Activated CD4-positive, alpha-beta T cell treated with anti-CD3 and anti-CD28 coated beads for 24 hours (primary cell): ENCODE measurements at places on chromosomes 7 and 10.
A peak's percentile ranks its signal among the peaks of the same experiment; 100 is the strongest.

- DNase-seq, result no peak
Observed at GRCh38 chr7:105878746-105879605, 2.6 kb upstream of the ATXN7L1 start.

DNA sequence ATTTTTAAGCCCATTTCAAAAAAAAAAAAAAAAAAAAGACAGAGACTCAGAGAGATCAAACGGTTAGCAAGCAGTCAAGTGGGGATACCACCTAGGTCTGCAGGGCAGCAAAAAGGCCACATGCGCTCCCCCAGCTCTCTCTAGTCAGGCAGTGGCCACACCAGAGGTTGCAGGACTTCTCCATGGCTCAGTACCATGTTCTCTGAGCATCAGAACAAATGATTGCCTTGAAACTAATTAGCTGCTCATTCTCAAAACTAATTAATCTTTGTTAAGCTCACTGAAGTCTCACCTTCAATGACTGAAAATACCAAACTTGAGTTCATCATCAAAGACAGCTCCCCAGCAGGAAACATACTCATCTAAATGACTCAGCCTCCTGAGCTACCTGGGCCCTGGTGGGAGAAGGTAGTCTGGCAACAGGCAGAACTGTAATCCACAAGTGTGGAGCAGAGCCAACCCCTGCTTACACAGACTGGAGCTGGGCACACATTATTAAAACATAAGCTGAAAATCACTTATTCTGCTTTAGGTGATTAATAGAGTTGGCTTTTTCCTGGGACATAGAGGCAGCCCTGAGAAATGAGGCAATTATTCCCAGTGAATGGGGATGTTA is 319.6 kb downstream of the GRID1 start:
- no peak for DNase-seq

DNA sequence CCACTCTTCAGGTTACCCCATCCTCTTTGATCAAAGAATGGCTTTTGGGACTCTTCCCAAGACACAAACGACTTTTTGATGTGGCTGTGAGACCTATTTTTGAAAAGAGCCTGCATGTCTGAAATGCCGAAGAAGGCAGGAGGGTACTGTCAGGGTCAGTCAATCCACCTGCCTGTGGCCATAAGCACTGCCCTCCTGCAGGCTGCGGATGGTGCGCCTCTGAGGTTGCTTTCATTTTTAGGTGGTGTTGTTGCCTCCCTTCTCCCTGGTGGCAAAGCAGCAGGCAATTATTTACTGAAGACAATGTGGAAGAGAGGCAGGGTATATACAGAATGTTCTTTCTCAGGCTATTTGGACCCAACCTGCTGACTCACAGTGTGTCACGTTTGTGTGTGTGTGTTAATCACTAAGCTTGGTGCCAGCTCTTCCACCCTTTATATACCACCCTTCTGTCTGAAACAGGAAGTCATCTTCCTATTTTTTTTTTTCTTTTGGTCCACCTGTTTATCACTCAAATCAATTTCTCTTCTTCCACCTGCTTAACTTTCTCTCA is 1421.2 kb upstream of the CELF2 start:
- no peak for DNase-seq

DNA sequence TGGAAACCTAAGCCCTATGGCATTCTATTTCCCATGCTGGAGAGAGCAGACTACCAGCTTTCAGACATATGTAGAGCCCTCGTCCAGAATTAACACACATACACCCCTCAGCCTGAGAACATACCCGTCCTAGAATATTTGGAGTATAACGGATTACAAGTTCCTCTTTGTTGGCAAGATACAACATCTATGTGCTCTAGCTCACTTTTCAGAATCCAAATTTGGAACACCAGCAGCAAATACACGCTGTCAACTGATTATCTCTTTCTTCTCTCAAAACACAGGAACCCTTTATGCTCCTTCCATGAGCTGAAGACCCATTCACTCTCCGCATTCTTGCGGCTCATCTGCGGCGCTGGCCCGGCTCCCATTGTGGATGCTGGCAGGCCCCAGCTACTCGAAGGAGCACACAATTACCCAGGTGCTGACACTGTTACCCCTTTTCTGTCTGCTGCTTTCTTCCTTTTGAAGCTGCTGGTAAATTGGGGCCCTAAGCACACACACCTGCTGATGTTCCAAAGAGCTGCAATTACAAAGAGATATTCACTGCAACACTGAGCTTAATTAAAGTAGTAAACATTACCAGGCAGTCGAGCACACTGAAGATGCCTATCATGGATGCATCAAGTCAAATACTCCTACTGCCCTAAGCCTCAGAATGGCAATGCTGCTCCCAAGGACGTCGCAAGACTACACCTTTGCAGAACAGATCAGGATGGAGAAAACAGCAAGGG is 70.0 kb downstream of the VOPP1 start:
- no peak for DNase-seq

DNA sequence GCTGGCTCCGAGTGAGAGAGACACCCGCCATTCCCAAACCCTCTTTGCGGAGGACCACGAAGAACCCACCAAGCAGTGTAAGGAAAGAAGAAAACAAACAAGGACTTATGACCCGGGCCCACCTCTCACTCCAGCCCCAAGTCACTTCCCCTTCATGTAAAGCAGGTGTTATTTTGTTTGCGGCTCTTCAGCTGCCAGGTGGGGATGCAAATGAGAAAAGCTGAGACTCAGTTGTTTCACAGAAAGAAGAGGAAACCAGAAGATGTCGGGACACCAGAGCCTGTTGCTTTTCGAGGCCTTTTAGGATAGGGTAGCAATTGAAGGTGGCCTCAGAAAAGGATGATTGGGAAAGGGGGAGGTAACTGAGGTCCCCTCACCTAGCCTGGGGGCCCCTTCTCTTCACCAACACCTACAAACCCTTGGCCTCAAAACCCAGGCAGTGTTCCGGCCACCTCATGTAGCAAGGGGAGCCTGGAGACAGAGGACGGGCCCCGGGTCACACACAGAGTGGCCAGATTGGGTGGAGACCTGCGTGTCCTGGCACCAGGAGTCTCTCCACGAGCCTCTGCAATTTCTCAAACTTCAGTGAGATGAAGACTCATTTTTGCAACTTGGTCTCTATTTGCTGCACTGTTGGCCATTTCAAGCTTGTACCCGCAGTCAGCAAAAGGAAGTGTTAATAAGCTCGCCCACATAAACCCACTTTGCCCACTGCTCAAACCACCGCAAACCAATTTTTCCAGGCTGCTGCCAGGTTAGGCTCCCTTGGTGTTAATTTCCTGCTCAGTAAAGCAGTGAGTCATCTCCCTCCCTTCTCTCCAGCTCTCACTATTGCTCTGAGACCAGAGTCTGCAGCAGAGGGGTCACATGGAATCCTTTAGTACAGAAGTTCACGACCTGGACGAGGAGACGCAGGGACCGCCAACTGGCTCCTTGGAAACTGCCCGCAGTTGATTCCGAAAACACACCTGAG is 45.5 kb downstream of the AOC1 start:
- DNase-seq, result peak; percentile 22

DNA sequence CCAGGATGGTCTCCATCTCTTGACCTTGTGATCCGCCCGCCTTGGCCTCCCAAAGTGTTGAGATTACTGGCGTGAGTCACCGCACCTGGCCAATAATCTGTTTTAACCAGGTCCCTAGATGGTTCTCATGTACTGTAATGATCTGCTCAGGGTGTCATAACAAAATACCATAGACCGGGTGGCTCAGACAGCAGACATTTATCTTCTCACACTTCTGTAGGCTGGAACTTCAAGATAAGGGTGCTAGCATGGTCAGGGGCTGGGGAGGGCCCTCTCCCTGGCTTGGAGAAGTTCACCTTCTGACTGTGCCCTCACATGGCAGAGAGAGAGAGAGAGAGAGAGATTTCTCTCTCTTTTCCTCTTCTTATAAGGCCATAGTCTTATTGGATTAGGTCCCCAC is 279.4 kb upstream of the LYZL1 start:
- no peak for DNase-seq

DNA sequence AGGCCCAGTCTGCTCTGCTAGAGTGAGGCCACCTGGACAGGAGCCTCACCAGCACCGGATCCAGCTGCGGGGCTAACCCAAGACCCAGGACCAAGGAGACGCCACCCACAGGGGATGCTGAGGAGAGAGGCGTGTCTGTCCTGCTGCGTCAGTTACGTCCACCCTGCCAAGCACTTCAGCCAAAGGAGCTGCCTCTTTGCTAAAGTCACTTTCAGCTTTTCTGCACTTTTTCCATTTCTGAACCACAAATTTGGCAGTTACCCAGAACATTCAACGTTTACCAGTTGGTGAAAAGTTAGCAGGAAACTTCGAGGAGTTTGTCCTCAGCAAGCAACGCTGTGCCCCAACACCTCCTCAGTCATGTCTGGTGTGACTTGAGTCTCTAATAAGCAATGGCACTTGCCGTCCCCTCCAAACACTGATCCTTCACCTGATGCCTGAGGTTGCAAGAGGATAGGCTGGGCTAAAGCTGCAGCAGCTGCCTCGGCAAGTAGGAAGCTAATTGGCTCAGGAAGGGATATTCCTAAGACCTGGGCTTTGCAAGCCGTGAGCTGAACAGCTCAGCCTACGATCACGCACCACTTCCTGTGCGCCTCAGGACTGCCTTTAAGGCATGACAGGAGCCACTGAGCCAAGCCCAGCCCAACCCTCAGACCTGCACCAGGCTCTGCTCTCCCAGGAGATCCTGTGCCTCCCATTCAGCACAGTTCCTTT is 40.1 kb downstream of the KCNH2 start:
- DNase-seq, result no peak

DNA sequence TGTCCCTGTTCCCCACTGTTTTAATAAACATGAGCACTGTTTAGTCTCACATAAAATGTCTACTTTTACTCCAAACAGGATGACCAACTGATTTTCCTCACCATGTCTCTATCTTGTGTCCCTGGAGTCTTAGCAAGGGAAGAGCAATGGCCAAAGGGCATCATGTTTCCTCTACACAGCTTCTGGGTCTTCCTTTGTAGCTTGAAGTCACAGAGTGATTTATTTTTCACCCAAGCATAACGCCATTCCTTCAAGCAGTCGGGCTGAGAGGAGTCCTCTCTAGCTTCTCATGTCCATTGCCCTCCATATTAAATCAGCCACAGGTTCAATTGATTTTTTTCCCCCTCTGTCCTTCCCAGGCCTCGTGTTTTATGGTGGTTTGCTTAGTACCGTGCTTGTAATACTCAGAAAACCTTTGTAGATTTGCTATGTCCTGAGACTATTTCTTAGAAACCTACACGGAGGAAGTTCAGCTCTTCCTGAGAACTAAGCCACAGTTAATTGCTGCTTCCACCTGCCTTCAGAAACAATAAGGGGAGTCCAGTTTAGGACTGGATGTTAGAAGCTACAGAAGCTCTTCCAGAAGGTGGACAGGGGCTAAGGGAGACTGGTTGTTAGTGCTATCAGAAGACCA is 178.8 kb downstream of the CREB5 start:
- no peak for DNase-seq

DNA sequence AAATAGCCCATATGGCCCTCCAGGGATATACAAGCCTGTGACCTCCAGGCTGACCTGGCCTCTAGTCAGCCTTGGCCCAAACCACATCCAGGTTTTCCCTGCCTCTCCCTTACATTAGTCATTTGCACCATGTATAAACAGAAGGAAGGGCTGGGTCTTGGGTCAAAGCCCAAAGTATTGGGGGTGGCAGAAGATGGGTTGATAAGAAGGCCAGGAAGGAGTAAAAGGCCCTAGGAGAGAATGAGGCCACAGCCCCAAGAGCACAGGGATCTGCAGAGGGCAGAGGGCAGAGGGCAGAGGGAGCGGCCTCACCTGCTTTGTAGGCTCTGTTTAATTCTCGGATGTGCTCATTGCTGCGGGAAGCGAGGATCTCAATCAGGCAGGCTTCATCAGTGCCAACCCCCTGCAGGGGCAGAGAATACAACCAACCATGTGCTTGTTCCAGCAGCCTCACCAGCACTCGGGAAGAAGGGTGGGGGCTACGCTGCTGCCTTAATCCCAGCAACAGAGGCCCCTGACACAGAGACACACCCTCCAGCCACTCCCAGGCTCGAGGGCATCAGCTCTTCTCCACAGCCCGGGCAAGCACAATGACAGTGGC is 31.3 kb downstream of the PLAC9 start:
- no peak for DNase-seq

DNA sequence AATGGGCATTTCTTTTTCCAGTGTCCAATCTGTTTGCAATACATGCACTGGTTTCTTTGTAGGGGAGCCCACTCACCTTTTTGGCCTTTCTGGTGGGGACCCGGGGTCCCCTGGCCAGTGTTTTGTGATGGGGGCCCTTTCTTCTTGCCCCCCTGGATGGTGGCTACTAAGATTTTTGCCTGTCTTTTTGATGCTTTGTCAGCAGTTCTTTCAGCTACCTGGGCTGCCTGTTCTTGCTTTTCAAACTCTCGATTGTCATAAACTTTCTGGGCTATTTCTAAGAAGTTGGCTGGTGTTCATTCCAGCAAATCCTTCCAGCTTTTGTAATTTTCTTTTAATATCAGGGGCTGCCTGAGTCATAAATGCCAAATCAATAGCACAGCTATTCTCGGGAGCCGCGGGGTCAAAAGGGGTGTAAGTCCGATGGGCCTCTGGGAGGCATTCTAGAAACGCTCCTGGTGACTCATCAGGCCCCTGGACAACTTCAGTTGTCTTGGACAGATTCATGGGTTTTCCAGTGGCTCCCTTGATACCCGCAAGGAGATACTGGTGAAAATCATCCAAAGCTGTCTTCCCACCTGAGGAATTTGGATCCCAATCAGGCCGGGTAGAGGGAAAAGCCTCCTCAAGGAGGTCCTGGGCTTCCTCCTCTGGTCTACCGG is 79.0 kb downstream of the PRR15 start:
- no peak for DNase-seq

DNA sequence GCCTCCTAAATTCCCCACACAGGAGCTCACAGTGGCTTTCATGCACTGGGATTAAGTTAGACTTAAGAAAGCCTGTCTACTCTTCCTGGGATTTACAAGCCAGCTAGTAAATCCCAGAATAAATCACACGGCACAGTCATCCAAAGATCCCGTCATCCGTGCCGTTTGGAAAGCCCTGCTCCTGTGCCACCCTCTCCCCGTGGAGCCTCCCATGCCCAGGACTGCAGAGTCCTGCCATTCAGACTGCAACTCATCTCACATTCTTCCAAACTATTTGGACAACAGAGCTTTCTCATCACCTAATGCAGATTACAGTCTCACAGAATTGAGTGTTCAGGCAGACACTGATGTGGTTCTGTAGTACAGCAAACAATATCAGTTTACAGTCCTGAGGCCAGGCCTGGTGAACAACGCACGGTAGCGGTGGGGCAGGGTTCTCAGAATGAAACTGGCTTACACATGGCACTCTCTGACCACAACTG is 166.5 kb downstream of the EGFR start:
- DNase-seq, result no peak

DNA sequence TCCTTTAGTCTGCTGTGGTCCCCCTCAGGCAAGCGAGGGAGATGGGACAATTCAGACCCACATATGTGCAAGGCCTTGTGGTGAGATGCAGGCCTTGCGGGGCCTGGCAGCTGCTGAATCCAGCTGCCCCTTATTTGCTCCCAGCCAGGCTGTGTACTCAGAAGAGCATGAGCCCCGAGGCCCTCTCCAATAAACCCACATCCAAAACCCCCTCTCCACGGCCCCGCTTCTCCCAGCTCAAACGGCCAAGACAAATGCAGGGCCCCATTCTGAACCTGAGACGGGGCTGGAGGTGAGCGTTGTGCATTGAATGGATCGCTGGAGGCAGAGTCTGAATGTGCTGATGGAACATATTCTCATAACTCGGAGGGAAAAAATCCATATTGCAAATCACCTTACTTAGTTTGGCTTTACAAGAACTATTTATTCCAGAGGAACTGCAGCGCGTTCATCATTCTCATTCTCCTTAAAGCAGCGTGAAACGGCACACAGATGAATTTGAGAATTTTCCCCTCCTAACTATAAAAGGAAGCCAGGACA is 169.2 kb upstream of the LYZL2 start:
- DNase-seq, result no peak

- no peak for DNase-seq
Observed at GRCh38 chr10:62627983-62628382, 176.5 kb upstream of the ADO start.
